ENCODE measurements at places on chromosomes 7 and 10.

GRCh38 chr7:1922071-1922869, 252.2 kb downstream of the ELFN1 start:
- no peak for DNase-seq

DNA sequence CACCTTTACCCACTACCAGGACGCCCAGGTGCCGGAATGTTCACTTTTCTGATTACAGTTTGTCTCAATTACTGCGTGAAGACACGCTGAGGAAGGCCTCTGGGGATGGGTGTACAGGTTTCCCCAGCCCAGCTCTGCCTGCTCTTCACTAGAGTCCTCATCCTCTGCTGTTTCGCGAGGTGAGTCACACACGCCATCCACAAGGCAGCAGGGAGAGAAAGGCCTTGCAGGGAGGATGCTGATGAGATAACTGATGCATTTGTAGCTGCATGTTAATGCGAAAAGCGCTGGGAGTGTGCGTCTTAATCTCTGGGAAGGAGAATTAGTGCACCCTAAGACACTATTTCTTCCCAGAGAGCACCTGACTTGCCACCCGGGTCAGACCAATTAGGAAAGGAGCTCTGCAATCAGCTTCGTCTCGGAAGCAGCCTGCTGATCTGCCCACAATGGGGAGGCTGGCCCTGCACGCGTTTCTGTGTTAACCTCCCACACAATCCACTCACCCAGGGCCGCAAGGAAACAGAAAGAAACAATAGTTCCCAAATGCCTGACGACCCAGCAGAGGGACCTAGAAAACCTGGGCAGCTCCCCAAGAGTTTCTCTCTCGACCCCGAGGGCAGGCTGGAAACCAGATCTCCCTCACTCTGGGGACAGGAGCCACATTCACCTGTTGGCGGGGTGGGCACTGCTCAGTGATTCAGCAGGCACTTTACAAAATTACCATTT, 578.7 kb downstream of the GLRX3 start:
- no peak for DNase-seq

- no peak for DNase-seq
These were observed 87.9 kb downstream of the RNF216 start for GRCh38 chr7:5693529-5693928.

GRCh38 chr7:91655656-91656055, 224.8 kb downstream of the MTERF1 start:
- DNase-seq, result no peak

- no peak for DNase-seq
These were observed 239.5 kb downstream of the PLXNA4 start for GRCh38 chr7:132336797-132337196.

DNA sequence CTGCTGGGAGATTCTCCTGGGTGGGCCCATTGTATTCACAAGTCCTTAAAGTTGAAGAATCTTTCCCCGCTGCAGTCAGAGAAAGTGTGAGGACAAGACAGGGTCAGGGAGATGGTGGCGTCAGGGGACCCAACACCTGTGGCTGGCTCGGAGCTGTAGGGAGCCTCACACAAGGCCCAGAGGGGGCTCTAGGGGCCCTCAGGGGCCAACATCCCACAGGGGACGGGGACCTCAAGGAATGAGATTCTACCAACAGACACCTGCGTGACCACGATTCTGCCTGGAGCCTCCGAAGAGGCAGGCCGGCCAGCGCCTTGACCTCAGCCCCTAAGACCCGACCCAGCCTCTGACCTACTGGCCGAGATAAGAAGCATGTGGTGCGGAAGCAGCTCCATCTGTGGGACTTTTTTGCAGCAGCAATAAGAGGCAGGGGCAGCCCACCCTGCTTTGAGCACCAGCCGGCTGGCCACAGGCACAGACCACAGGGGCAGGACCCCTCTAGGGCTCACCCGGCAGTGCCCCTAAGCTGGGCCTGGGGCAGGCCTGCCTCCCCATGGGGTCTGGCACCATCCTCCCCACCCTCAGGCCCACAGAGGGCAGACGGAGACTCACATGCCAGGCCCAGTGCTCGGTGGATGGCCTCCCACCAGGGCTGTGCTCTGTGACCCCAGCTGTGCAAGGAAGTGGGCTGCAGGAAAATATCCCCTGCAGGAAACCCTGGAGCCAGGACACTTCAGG, 13.2 kb downstream of the RASGEF1A start:
- DNase-seq, result no peak

DNA sequence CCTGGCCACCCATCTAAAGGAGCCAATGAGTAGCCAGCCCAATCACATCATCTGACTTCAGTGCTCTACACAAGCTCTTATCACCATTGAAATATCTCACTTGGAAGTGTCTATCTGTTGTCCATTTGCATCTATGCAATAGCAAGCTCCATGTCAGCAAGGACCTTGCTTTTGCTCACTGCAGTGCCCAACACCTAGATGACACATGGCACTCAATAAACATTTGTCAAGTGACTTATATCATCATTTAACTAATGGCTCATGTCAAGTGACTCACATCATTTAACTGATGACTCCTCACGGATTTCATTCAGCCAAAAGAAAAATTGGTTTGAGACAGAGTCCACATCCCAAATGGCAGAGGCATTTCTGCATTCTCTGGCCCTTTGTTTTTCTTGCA, 92.9 kb upstream of the ADAM12 start:
- no peak for DNase-seq

DNA sequence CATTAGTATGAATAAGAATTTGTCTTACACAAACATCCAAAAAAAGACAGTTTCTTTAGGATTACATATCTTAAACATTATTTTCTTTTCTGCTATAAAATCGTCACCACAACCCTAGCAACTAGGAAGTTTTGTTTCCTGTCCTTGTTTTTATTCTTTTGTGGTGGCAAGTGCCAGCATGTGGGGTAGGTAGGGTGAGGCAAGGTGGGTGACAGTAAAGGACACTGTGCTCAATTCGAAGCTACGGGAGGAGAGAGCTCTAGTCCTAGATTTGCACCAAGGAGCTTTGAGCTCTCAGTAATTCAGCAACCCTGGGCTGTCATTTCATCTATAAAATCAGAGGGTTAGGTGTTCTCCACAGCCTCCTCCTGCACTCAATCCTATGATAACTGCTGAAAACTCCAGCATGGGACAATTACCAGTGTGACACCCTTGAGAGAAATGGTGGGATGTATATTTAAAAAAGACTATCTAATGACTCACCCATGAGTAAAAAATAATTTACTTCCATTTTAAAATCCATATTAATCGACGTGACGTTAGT, 187.1 kb downstream of the FAM107B start:
- no peak for DNase-seq

DNA sequence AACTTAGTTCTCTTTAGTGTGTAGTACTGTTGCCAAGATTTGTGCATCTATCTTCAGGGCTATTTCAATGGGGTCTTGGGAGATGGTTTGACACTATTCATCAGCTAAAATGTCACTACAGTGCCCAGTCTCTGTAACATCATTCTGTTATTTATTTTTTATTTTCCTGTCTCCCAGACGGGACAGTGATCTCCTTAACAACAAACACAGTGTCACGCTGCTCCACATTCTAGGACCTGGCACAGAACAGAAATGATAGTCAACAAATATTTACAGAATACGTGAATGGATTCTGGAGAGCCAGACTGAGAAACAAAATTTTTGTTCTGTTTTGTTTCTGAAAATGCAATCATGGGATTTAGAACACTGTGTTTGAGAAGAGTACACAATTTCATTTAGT, 937.7 kb upstream of the LRRN3 start:
- DNase-seq, result no peak

GRCh38 chr10:101047268-101047667, 14.5 kb upstream of the KAZALD1 start:
- DNase-seq, result no peak

GRCh38 chr7:142275028-142275427, 17.2 kb upstream of the PRSS58 start:
- DNase-seq, result no peak

- DNase-seq, result no peak
These were observed 37.8 kb upstream of the MMD2 start for GRCh38 chr7:4996696-4997222.

- DNase-seq, result no peak
These were observed 374.8 kb downstream of the OTUD1 start for GRCh38 chr10:23813687-23814086.

DNA sequence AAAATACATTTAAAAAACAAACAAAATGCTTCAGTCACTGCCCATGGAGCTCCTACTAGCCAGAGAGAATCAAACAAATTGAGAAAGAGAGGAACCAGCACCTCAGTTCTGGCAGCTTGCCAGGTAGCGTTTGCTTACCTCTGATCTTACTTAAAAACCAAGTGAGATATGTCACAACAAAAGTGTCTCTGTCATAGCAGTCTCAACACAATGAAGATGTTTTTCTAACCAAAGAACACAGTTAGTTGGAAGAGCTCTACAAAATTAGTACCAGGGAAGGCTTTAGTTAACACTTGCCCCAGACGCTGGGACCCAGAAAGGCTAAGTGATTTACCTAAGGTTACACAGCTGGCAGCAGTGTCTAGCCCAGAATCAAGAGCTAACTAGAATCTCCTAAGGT, 3.4 kb downstream of the DOCK4 start:
- DNase-seq, result no peak

DNA sequence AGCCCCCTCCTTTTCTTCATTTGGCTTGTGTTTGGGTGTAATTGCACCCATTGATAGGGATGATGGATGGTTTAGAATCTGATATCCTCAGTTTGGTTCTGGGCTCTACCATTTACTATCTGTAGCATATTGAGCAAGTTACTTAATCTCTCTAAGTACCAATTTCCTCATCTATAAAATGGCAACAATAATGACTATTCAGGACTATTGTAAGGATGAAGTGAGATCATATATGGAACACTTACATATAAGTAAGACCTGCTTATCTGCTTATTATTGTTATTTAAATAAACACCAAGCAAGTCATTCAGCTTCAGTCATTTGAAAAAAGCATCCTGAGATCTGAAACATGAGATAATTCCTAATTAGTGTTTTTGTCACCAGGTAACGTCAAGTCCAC, 127.0 kb downstream of the SEC23IP start:
- DNase-seq, result no peak

GRCh38 chr10:32940321-32941301, 17.4 kb downstream of the ITGB1 start:
- DNase-seq, result no peak

DNA sequence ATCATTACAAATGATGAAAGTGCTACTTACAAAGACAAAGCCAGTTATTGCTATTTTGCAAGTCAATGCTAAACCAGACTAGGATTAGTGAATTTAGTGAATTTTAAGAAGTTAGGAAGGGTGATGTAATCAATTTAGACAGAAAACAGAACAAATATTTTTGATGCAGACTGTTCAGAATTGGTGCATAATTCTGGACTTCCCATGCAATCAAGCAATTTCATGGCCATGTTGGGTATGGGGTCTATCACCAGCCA, 85.4 kb downstream of the CH25H start:
- no peak for DNase-seq

- DNase-seq, result no peak
These were observed 77.1 kb downstream of the NRF1 start for GRCh38 chr7:129688503-129689222.

DNA sequence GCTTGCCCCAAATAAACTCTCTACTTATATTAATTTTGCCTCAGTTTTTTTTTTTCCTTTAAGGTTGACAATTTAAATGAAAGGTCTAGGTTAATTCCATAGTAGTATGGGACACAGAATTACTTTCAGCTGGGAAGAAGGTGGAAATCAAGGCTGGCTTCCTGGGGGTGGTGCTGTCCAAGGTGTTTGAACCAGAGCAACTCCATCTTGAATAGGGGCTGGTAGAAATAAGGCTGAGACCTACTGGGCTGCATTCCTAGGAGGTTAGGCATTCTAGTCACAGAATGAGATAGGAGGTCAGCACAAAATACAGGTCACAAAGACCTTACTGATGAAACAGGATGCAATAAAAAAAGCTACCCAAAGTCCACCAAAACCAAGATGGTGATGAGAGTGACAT, 1190.8 kb upstream of the AUTS2 start:
- DNase-seq, result no peak

- DNase-seq, result no peak
These were observed 107.2 kb downstream of the VPS41 start for GRCh38 chr7:38801786-38802185.

GRCh38 chr7:81267508-81267907, 348.7 kb upstream of the SEMA3C start:
- DNase-seq, result no peak

DNA sequence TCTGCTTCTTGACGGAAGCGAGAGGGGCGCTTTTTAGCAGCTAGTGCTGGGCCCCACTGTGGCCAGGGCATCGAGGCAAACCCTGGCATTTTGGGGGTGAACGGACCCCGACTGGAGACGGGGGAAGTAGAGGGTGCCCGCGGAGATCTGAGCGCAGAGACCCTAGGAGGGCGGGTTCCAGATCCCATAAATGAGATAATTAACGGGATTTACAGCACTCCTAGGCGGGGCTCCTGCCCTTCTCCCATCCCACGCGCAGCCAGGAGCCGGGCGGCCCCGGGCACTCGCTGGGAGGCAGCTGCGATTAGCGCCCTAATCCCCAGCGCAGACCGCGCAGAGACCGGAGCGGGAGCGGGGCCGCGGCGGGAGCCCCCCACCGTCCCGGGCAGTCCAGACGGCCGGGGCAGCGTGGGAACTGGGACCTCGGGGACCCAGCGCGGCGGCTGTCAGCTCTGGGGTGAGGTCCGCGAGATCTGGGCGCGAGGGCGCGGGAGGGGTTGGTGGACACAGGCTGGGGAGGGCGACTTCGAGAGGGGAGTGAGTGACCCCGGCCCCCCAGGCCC, 735 bp downstream of the JCAD start:
- no peak for DNase-seq

- DNase-seq, result no peak
These were observed 64.6 kb downstream of the KLF6 start for GRCh38 chr10:3720228-3721019.

GRCh38 chr10:127890216-127890615, 2.5 kb downstream of the CLRN3 start:
- DNase-seq, result no peak

GRCh38 chr7:34104992-34105391, 199.7 kb downstream of the BMPER start:
- no peak for DNase-seq

DNA sequence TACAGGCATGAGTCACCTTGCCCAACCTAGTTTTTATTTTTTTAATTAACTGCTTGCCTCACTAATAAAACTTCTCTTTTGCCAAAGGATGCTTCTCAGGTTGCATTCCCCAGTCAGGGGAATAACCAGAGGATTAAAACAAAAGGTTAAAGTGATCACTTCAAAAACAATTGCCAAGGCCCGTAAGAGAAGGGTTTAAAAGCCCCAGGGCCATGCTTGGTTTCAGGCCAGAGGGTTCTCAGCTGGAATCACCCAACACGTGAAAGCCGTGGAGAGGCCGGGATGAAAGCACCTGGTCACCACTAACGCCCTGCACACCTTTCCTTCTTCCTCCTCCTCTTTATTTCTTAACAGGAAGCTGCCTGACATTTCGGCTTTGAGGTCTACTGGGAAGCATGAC, 587.5 kb downstream of the PTPRN2 start:
- DNase-seq, result no peak

GRCh38 chr7:132430861-132431822, 145.1 kb downstream of the PLXNA4 start:
- DNase-seq, result no peak

DNA sequence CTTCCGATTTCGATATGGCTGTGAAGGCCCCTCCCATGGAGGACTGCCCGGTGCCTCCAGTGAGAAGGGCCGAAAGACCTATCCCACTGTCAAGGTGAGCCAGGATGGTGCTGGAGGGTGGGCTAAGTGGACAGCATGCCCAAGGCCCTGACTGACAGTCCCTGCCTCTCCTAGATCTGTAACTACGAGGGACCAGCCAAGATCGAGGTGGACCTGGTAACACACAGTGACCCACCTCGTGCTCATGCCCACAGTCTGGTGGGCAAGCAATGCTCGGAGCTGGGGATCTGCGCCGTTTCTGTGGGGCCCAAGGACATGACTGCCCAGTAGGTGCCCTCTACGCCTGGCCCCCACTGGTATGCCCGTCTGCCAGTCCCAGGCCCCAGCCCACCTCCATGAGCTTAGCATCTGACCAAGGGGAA, 1.2 kb downstream of the NFKB2 start:
- DNase-seq, result no peak
